NCI-H226 (cell line): ENCODE measurements at places on chromosomes 1 and 21.

- DNase-seq, result no peak
Measured at GRCh38 chr1:236438614-236439013, 44.5 kb downstream of the EDARADD start.

GRCh38 chr21:21612466-21612865 lies 614.3 kb downstream of the NCAM2 start:
- DNase-seq, result peak; percentile 82

- DNase-seq, result no peak
Measured at GRCh38 chr1:167499106-167499505, 19.2 kb downstream of the CD247 start.

DNA sequence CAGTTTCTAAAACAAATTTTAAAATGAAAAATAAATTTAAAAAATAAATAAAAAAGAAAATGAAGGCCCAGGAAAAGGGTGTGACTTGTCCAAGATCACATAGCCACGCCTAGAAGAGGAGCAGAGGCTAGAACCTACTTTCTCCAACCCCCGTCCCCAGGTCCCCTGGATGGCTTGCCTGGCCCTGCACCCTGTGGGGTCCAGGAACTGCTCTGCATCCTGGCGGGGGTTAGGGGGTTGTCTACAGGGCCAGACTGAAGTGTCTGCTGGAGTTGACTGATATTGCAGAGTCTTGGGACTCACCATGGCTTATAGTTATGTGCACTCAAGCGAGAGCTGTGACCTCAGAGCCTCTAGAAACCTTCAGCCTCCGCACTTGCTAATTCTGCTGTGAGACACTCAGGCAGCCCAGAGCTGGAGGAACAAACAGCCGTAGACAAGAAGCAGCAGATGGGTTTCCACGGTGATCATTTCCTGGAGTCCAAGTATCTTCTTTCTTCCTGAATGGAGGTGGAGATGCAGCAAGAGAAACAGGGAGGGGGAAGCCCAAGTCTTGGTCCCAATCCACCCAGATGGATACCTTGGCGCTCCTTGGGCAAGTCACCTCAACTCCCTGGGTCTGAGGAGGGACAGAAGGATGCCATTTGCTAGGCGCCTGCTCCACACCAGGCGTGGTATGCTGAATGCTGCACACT lies 5.2 kb upstream of the EXTL1 start:
- no peak for DNase-seq
